ENCODE measurements at places on chromosomes 6 and 20. TPM values are rescaled to one million over a fixed set of nuclear protein-coding genes. Genes with fewer than 3 reads are reported as not detected.

TPMT gene
- total RNA-seq = 0.72 TPM

COL9A3 gene
- 0.47 TPM for total RNA-seq

GRCh38 chr20:62900692-62901584 is 25.4 kb downstream of the DIDO1 start:
- DNase-seq = no peak
- H3K27ac ChIP-seq = peak overlapping the region; percentile 48
- peaks cover 30% of the 10 kb centered on the region for H3K4me1 ChIP-seq
- H3K27me3 ChIP-seq = no peaks in the 10 kb centered on the region
- no peak overlapping the region for H3K4me3 ChIP-seq

- no peak overlapping the region for H3K27ac ChIP-seq
- peaks cover 2% of the 10 kb centered on the region for H3K4me1 ChIP-seq
- no peaks in the 10 kb centered on the region for H3K36me3 ChIP-seq
- H3K4me3 ChIP-seq = no peak overlapping the region
- no peak for DNase-seq
- H3K27me3 ChIP-seq = peaks cover 45% of the 10 kb centered on the region
These were observed 3.0 kb downstream of the THBS2 start for GRCh38 chr6:169250660-169251059.

GRCh38 chr6:441126-441920 is 49.8 kb downstream of the IRF4 start:
- DNase-seq = no peak
- H3K27me3 ChIP-seq = no peaks in the 10 kb centered on the region
- H3K4me1 ChIP-seq = peaks cover 42% of the 10 kb centered on the region
- no peak overlapping the region for H3K4me3 ChIP-seq

GRCh38 chr6:131876545-131876944 is 68.7 kb downstream of the ENPP1 start:
- H3K36me3 ChIP-seq = no peaks in the 10 kb centered on the region
- no peak overlapping the region for H3K4me3 ChIP-seq
- DNase-seq = no peak
- no peak overlapping the region for H3K27ac ChIP-seq
- H3K4me1 ChIP-seq = no peaks in the 10 kb centered on the region
- peaks cover 7% of the 10 kb centered on the region for H3K27me3 ChIP-seq

- H3K27me3 ChIP-seq = no peaks in the 10 kb centered on the region
- no peak overlapping the region for H3K4me3 ChIP-seq
- no peak overlapping the region for H3K27ac ChIP-seq
- no peak for DNase-seq
- no peaks in the 10 kb centered on the region for H3K36me3 ChIP-seq
- no peaks in the 10 kb centered on the region for H3K4me1 ChIP-seq
These were observed 180.9 kb downstream of the KIF16B start for GRCh38 chr20:16392346-16392745.

GRCh38 chr20:2273634-2274302 is 22.0 kb upstream of the TGM3 start:
- H3K36me3 ChIP-seq = no peaks in the 10 kb centered on the region
- no peak overlapping the region for H3K4me3 ChIP-seq
- DNase-seq = no peak
- H3K4me1 ChIP-seq = no peaks in the 10 kb centered on the region
- no peak overlapping the region for H3K27ac ChIP-seq

HLA-G gene
- 1.2 TPM for total RNA-seq

ZSCAN23 gene
- 1.2 TPM for total RNA-seq

CDH26 gene
- 0.47 TPM for total RNA-seq

DNA sequence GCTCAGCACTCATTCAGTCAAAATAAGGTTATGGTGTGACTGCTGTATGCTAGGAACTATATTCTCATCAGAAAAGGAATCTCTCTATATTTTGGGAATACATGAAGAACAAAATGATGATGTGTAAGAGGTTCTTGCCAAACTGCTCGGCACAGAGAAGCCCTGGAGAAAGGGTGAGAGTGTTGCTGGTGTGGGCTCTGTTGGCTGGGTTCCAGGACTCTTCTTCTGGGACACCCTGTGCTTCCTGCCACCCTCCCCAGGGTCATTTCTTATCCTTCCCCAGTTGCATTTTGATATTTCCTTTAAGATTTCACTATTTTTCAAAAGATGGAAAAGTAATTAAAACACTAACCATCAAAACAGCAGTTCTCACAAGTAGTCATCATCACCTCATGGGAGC is 28.8 kb downstream of the CST1 start:
- no peak overlapping the region for H3K4me3 ChIP-seq
- DNase-seq = no peak
- H3K4me1 ChIP-seq = no peaks in the 10 kb centered on the region

UBD gene
- 0.62 TPM for total RNA-seq

DNA sequence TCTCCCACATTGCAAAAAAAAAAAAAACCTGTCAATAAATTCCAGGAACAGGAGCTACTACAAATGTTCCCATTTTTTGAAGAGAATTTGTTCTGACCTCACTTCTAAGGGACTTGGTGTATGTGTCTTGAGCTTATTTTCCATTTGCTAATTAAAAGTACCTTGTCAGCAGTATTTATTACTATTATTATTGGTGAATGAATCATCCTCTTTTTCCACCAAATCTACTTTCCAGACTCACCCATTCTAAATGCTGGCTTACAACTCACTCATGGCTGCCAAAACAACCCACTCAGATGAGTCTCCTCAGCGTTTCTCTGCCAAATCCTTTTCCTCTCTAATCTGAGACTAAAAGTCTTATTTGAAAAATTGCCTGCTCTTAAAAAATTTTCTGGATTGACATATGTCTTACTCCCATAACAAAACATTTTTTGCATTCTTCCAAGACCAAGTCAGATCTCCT is 33.2 kb upstream of the TASP1 start:
- no peaks in the 10 kb centered on the region for H3K4me1 ChIP-seq
- peaks cover 2% of the 10 kb centered on the region for H3K27me3 ChIP-seq

DNA sequence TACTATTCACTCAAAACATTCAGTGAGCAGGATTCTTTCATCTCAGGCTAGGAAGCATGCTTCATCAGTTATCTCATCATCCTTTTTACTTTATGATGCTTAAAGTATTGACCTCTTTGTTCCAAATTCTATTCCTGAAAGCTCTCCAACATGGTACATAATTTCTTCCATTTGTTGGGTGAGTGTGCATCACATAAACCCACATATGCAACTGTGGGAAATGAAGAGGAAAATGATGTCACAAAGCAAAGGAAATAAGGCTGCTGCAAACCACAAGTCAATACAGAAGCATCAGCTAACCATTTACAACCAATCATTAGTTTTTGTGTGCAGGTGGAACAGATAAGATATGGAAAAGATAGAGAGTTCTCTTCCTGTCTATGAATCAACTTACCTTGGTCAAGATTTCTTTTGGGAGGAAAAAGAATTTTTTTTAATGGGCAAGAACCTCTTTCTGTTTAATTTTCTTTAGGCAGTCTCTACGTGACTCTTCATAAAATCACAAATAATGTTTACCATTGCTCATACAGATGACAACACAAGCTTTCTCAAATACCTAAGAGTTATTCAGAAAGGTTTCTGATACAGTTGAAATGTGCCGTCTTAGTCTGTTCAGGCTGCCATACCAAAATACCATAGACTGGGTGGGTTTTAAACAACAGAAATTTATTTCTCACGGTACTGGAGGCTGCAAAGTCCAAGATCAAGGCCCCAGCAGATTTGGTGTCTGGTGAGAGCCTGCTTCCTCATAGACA is 259.9 kb downstream of the ADGRG6 start:
- DNase-seq = no peak
- peak overlapping the region; percentile 21 for H3K27ac ChIP-seq
- peaks cover 15% of the 10 kb centered on the region for H3K4me1 ChIP-seq
- peak overlapping the region; percentile 5 for H3K4me3 ChIP-seq
- no peaks in the 10 kb centered on the region for H3K36me3 ChIP-seq
- no peaks in the 10 kb centered on the region for H3K27me3 ChIP-seq

DNA sequence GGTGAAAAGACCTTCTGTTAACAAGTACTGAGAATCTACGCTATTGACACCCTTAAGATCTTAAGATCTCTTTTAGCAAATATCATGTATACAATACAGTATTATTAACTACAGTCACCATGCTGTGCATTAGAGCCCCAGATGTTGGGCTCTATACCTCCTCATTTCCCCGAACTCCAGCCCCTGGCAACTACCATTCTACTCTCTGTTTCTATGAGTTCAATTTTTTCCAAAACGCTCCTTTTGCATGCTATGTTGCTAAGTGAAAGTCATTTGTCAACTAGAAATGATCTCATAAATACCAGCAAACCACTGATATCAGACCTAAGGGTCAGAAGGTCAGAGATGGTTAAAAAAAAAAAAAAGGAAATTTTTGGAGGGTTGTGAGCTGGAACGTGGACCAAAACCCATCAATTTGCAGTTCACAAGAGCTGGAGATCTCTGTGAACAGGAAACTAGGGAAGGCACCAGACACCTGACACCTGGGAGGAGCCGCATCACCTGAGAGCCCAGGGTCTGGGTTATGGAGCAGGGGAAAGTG is 122.0 kb upstream of the KCNK16 start:
- no peaks in the 10 kb centered on the region for H3K36me3 ChIP-seq
- no peak for DNase-seq
- H3K27me3 ChIP-seq = no peaks in the 10 kb centered on the region
- H3K4me1 ChIP-seq = no peaks in the 10 kb centered on the region
- H3K4me3 ChIP-seq = no peak overlapping the region

DNA sequence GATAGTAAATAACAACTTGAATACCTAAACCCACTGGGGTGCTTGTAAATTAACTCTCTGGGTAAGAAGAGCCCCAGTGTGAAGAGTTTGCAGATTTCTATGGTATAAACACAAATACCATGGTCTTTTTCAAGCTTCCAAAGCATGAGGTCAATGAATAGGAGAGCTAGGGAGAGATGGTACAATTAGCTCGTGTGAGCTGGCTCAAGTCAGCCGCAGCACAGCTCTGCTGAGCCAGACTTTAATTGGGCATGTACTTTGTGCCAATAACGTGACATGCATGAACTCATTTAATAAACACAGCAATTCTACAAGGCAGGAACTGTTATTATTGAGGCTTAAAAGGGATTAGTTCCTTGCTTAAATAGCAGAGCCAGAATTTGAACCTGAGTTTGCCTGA is 684.2 kb downstream of the KIF16B start:
- no peaks in the 10 kb centered on the region for H3K4me1 ChIP-seq
- no peak overlapping the region for H3K27ac ChIP-seq
- H3K4me3 ChIP-seq = no peak overlapping the region
- no peaks in the 10 kb centered on the region for H3K36me3 ChIP-seq

- peaks cover 7% of the 10 kb centered on the region for H3K4me1 ChIP-seq
- H3K27me3 ChIP-seq = no peaks in the 10 kb centered on the region
- no peak overlapping the region for H3K27ac ChIP-seq
- H3K36me3 ChIP-seq = peaks cover 6% of the 10 kb centered on the region
- H3K4me3 ChIP-seq = no peak overlapping the region
These were observed 72.3 kb downstream of the SLC16A10 start for GRCh38 chr6:111159633-111160032.

DNA sequence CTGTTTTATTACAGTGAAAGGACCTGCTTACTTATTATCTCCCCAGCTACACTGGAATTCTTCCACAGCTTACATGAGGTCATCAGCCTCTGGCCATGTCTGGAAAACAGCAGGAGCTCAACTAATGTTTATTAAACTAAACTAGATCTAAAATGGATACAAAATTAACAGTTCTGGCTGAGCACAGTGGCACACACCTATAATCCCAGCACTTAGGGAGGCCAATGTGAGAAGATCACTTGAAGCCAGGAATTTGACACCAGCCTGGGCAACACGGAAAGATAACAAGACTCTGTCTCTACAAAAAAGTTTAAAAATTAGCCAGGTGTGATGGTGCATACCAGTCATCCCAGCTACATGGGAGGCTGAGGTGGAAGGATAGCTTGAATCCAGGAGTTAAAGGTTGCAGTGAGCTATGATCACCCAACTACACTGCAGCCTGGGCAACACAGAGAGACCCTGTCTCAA is 220.8 kb upstream of the MARCKS start:
- no peaks in the 10 kb centered on the region for H3K36me3 ChIP-seq
- no peak overlapping the region for H3K27ac ChIP-seq
- H3K4me1 ChIP-seq = peaks cover 8% of the 10 kb centered on the region
- DNase-seq = no peak

GRCh38 chr20:58911970-58912369 is 59.5 kb downstream of the GNAS start:
- DNase-seq = no peak
- no peak overlapping the region for H3K4me3 ChIP-seq
- H3K27ac ChIP-seq = no peak overlapping the region
- H3K36me3 ChIP-seq = peaks cover 49% of the 10 kb centered on the region
- no peaks in the 10 kb centered on the region for H3K27me3 ChIP-seq
- H3K4me1 ChIP-seq = peaks cover 14% of the 10 kb centered on the region
